DMS53 (cell line): ENCODE measurements at places on chromosomes 3 and 15.
A peak's percentile ranks its signal among the peaks of the same experiment; 100 is the strongest.

- no peak for DNase-seq
Observed at GRCh38 chr3:193774916-193775285, 181.9 kb downstream of the OPA1 start.

GRCh38 chr15:40029979-40030893, 8.7 kb downstream of the SRP14 start:
- DNase-seq, result peak; percentile 58

GRCh38 chr15:83913034-83913632, 259.2 kb downstream of the ADAMTSL3 start:
- no peak for DNase-seq

GRCh38 chr3:40242638-40243037, 66.9 kb upstream of the EIF1B start:
- no peak for DNase-seq

DNA sequence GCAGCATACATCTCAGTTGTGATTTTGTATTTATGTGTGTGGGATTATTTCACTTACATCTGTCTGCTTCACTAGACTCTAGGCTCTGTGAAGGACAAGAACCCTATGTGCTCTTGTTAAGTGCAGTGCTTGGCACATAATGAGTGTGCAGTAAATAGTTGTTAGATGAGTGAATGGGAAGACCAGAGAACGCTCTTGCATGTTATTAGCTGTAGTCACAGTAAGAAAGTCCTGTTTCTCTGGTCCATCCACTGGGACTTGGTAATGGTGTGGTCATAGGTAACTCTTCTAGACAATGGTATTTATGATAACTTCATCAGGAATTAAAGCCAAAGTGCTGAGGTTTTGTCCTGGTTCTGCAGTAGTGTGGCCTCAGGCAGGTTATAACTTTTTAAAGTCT, 1.4 kb upstream of the AQP9 start:
- no peak for DNase-seq

DNA sequence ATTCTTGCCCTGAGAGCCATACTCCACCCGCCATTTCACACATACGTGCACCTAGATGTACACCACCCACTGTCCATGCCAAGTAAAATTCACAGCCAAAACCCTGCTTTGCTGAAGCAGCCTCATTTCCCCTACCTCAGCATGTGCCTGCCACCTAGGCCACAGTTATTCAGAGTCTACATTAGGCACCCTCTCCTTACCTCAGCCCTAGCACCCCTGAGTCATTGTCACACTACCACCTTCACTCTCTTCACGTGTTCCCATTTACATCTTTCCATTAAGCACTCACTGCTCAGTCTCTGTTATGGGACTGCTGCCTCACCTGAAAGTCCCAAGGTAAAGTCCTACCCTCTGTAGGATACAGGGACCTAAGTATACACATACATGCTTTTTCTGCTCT, 70.0 kb downstream of the SETD5 start:
- DNase-seq, result no peak

DNA sequence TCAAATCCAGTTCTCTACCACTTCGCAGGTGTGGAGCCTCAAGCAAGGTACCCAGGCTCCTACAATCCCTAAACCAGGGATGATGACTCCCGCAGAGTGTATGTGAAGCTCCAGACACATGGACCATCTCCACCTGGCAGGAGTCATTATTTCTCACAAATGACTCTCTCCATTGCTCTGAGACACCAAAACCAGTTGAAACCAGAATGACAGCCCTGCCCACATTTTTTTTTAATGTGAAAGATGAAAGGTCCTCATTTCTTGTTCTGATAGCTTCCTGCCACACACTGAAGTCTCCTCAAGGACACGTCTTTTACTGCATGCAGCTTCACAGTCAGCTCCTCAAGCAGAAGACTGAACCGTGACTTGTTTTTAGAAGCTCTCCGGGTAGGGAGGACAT, 61.4 kb upstream of the ZBTB38 start:
- no peak for DNase-seq

- no peak for DNase-seq
Observed at GRCh38 chr3:17514597-17514996, 227.8 kb downstream of the TBC1D5 start.

GRCh38 chr15:85615930-85616329, 178.8 kb downstream of the KLHL25 start:
- DNase-seq, result no peak

DNA sequence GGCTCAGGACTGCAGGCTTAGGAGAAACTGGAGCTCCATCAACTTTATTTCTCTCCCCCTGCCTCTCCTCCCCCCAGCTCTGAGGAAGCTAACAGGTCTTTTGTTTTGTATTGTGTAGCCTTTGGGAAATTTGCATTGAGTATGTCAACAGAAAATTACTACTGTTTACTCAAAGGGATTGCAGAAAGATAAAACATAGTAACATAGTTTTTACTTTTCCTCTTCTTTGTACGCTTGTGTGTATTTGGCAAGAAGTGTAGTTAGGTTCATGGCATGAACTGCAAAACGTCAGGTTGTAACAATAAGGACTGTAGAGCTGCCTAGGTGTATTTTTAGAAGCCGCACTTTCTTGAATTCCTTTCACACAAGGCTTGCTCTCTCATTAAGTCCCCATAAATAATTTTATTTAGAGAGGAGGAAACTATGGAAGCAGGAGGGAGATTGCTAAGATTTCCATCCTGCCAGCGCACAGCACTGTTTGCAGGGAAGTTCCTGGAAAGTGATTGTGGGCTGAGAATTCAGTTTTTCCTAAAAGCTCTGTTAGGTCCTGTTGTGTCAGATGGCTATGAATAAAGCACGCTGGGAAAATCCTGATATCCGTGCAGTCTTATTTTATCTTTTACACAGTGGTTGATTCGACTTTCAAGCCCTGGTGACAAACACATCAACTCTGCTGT, 21.1 kb upstream of the SATB1 start:
- DNase-seq, result no peak

DNA sequence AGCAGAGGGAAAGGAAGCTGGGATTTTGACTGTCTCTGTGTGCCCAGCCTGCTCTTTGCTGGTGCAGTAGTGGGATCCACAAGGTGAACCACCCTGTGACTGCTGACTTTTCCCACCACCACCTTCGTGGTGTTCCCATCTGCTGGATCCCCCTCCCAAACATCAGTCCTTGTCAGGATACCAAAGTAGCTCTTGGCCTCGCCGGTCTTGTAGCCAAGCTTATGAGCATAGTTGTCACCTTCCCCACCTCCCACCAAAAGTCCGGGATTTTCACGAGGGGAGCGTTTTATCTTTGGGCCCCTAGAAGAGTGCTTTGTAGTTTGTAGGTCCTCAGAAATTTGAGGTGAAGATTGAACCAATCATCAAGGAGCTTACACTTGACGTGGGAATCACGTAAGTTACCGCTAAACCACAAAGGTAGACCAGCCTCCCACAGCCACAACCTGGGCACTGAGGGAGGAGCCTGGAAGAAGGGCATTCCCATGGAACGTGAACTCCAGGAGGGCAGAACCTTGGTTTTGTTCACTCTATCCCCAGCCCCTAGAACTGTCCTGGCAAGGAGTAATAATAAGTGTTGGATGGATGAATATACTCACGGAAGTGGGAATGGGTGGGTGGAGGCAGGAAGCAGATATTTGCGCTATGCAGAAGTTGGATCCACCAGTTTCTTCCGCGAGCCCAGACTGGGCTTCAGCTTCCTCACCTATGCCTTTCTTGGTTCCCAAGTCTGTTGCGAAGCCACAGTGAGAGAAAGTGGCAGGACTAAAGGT, 814 bp upstream of the TEX264 start:
- DNase-seq, result peak; percentile 31

DNA sequence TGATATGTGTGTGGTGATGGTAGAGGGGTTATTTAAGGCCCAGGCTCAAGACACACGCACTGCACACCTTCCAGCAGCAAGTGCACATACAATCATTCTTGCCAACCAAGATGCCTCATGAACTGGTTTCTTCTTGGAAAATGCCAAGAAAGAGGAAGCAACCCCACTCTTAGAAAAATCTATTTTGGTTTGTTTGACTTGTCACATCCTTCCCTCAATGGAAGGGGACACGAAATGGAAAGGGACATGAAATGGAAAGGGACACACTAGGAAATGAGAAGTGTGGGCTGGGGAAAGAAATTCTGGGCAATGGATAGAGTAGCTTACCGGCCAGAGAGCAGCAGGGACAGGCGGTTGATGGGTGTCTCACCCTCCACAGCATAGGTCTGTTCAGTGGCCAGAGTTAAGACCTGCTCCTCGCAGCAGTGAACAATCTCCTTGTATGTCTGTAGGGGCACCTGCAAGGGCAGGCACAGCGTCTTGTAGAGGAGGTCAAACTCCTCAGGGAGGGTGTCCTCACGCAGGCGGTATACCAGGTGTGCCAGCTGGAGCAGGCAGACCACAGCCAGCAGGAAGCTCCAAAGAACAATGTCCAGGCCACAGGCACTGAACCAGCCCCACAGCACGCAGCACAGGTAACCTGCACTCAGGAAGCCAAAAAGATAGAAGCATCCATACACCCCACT, 640 bp downstream of the POPDC2 start:
- no peak for DNase-seq

- DNase-seq, result no peak
Observed at GRCh38 chr3:105415951-105416350, 49.2 kb downstream of the ALCAM start.
